NCI-H510A (cell line): ENCODE measurements at places on chromosomes 3 and 15.

DNA sequence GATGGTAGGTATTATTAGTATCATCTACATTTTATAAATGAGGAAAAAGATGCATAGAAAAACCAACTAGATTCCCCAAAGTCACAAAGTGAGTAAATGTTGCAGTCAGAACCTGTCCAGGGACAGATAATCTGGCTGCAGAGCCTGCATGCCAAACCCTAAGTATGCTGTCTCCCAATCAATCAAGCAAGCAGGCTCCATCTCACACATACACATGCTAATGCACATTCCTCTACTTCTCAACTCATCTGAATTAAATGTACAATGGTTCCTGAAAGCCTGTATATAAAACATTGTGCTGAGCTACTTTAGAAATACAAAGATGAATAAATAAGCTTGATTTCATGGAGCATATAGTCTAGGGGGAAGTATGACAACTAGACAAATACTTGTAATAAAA lies 101.0 kb downstream of the CBLB start:
- no peak for DNase-seq

DNA sequence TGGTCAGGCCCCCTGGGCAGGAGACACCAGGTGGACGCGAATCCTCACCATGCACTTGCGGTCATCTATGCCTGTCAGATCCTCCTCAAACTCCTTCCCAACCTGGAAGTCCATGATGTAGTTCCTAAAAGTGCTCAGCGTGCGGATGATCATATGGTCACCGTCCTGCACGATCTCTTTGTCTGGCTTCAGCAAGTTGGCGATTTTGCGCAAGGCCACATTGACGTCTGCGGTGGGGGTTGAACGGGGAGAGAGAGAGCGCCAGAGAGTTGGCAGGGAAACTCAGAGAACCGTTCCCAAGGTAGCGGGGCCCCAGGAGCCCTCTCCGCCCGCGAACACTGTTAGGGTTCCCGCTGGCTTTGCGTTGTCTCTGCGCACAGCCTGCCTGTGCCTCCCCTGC lies 809 bp downstream of the RBP1 start:
- DNase-seq, result no peak

GRCh38 chr3:194622621-194623340 lies 10.4 kb downstream of the TMEM44 start:
- no peak for DNase-seq

DNA sequence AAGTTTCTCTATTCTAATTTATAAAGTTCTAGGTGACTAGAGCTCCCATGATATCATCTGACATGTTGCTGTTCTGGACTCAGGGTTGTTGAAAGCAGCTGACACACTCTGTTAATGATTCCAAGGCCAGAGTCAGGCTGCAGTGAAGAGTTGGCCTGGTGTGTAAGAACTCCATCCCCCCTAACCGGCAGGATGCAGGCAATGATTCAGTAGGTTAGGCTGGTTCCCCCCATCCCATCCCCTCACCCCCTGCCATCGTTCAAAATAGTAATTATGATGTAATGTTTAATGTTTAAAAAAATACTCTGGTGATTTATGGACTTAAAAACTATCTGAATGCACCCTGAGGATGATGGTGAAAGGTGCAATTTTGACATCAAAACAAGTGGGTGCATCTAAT lies 4.6 kb upstream of the TRIM71 start:
- no peak for DNase-seq

DNA sequence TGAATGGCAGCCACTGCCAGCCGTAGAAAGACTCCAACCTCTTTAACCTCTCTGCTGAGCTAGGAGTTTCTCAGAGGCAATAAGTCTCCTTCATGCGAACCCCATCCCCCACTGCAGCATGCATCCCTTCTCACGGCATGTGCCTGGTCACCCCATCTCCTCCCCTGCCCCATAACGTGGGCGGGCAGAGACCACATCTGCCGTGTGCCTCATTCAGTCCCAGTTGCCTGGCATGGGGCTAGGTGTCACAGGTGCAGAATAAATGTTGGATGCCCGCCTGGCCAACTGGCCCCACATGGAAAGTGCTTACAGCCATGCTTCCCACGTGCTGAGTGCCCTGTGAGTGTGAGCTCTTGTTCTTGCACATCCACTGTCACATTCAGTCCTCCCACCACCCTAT lies 43.5 kb upstream of the NTRK3 start:
- no peak for DNase-seq

DNA sequence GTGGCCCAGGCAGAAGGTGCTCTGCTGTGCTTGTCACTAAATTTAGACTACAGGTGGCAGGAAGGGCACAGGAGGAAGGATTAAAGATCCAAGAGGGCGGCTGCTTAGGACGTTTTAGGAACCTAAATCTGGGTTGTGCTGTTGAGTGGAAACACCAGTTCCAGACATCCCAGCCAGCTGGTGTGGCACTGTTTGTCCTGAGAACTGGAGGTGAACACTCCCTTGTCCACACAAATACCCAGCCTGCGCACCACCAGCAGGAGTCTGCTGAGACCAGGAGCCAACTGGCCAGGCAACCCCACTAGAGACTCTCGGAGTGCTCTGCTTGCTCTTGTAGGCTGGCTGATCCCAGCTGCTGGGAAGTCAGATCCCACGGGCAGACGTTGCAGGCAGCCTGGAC lies 30.3 kb upstream of the UACA start:
- no peak for DNase-seq

DNA sequence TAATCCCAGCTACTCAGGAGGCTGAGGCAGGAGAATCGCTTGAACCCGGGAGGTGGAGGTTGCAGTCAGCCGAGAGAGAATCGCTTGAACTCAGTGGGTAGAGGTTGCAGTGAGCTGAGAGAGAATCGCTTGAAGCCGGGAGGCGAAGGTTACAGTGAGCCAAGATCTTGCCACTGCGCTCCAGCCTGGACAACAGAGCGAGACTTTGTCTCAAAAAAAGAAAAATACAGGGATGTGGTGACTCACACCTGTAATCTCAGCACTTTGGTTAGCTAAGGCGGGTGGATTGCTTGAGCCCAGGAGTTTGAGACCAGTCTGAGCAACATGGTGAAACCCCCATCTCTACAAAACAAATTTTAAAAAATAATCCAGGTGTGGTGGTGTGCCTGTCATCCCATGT lies 26.8 kb downstream of the UBE2E1 start:
- no peak for DNase-seq

GRCh38 chr3:152669560-152669959 lies 165.4 kb upstream of the P2RY1 start:
- no peak for DNase-seq

GRCh38 chr3:169879845-169880575 lies 10.3 kb upstream of the LRRC31 start:
- no peak for DNase-seq

- DNase-seq, result no peak
These were observed 38.1 kb upstream of the ZBTB38 start for GRCh38 chr3:141330235-141330634.

DNA sequence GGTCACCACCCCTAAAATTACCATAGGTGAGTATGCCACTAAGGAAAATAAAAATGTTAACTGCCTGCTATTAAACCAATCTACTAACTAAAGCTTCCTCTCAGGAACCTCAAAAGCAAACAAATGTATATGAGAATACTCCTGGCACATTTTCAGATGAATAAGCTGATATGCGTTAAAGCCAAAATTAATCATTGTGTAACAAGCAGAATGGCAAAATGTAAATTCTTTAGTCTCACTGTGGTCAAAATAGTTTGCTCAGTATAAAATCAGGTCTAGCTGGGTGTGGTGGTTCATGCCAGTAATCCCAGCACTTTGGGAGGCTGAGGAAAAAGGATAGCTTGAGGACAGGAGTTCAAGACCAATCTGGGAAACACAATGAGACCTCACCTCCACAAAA lies 53.6 kb downstream of the SUMF1 start:
- no peak for DNase-seq

- no peak for DNase-seq
These were observed 712 bp downstream of the RTF1 start for GRCh38 chr15:41417418-41418195.

- DNase-seq, result no peak
These were observed 115.2 kb upstream of the KCNMB2 start for GRCh38 chr3:178421069-178421468.

DNA sequence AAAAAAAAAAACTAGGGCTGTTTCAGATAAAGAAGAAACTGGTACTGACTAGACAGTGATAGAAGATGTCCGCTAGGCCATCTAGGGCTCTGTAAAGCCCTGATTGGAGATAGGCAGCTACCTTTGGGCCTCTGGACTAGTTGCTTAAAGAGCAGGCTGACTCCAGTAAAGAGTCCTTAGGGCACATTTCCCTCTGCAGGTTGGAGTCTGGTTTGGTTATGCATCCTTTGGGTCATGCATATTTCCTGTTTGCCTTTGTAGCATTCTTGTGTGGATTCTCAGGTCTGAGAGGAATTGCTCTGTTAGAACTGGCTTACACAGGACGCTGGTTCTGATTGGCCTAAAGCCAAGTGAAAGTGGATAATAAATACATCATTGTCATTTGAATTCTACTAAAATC lies 165.5 kb upstream of the LRRN1 start:
- no peak for DNase-seq

GRCh38 chr3:4734454-4734853 lies 241.3 kb downstream of the ITPR1 start:
- DNase-seq, result no peak

- no peak for DNase-seq
These were observed 32.9 kb downstream of the RNF111 start for GRCh38 chr15:59020322-59020721.
